ENCODE measurements at places on chromosomes 16 and 17.

- DNase-seq = peak; percentile 68
These were observed 13.4 kb upstream of the PLLP start for GRCh38 chr16:57297856-57298255.

DNA sequence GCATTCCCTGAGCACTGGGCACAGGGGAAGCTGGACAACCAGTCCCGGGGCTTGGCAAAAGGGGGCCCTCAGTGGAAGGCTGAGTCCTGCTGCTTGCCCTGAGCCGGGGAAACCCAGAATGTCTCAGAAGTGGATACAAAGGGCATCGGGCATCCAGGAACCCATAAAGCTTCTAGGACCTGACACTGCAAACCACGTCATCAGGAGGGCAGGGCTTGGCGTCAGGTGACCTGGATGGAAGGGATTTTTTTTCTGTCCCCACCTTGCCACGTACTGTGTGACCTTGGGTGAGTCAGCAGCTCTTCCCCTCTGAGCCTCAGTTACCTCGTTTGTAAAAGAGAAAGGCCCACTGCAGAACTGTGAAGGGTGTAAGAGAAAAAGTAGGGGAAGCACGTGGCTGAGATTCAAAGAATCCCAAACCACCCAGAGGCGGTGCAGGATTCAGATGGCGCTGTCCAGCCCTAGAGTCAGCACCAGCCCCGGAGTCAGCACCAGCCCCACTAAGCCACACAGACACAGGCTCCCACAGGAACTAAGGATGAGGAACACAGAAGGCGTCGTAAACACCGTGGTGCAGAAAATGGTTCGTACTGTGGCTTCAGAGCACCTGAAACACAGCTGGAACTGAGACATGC lies 53.7 kb downstream of the C16orf95 start:
- no peak for DNase-seq

- no peak for DNase-seq
These were observed 194.6 kb downstream of the STX8 start for GRCh38 chr17:9381068-9381467.

- no peak for DNase-seq
These were observed 78.2 kb downstream of the CRISPLD2 start for GRCh38 chr16:84897911-84898377.

GRCh38 chr16:4474192-4474961 lies at the start of gene NMRAL1:
TSS of gene NMRAL1 (minus strand) at chr16:4474625. CDS start at chr16:4474132, 493 bp downstream.
- peak; percentile 93 for DNase-seq

- no peak for DNase-seq
These were observed 442.6 kb downstream of the SHISA9 start for GRCh38 chr16:13344001-13344400.

GRCh38 chr16:49675413-49675812 lies 180.5 kb downstream of the ZNF423 start:
- no peak for DNase-seq

DNA sequence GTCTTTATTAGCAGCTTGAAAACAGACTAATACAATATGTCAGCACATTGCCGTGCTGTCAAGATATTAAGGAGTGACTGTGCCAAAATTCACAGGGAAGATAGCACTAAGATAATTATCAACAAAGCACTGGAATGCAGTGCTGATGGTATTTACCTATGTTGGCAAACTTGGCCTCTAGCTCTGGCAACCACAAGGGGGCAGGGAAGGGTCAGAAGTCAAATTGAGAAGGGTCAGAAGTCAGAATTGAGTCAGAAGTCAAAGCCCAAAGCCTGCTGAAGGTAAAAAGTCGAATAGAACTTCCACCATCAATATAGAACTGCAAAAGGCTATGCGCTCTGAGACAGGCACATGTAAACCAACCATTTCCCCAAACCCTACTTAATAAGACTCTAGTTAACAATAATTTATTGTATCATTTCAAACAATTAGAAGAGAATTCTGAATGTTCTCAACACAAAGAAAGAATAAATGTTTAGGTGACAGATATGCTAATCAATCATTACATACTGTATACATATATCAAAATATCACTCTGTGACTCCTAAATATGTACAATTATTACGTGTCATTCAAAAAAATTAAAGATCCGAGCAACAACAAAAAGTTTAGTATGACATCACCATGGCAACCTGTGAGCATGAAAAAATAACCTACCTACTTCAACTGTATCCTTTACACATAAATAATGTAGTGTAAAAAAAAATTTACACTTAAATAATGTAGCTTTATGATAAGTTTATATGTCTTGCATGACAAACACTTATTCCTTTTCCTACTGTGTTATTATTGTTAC lies 916.1 kb downstream of the KCNJ2 start:
- DNase-seq = no peak

GRCh38 chr17:27741971-27742575 lies 58.3 kb downstream of the NOS2 start:
- no peak for DNase-seq

GRCh38 chr17:40597556-40598300 lies 32.5 kb upstream of the CCR7 start:
- no peak for DNase-seq

- DNase-seq = no peak
These were observed 51.5 kb downstream of the NOL11 start for GRCh38 chr17:67769231-67769630.

GRCh38 chr17:36869441-36869840 lies 67.8 kb upstream of the LHX1 start:
- DNase-seq = no peak

DNA sequence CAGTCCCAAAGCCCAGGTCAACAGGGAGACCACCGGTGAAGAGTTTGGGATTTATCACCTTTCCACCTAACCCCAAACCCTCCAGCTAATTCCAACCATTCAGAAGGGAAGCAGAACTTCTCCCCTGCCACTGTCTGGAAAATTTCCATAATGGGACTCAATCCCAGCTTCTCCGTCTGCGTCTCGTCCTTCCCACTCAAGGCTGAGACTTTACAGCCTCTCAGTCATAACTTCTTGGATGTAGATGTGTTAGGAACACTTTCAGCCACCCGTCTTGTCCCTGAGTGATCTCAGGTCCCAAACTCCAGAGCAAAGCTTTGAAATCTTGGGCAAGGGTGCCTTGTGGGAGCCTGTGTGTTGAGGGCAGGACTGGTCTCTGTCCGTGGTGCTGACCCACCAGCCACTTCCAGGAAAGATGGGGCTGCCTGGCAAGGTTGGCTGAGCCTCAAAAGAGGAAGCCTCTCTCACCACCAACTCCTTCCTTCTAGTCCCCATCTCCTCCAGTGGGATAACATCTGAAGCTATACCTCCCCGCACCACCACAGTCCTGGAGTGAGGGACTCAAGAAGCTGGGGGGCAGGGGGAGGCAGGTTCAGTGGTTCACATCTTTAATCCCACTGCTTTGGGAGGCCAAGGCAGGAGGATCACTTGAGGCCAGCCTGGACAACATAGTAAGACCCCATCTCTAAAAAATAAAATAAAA lies 9.3 kb downstream of the GAS2L2 start:
- DNase-seq = peak; percentile 34

DNA sequence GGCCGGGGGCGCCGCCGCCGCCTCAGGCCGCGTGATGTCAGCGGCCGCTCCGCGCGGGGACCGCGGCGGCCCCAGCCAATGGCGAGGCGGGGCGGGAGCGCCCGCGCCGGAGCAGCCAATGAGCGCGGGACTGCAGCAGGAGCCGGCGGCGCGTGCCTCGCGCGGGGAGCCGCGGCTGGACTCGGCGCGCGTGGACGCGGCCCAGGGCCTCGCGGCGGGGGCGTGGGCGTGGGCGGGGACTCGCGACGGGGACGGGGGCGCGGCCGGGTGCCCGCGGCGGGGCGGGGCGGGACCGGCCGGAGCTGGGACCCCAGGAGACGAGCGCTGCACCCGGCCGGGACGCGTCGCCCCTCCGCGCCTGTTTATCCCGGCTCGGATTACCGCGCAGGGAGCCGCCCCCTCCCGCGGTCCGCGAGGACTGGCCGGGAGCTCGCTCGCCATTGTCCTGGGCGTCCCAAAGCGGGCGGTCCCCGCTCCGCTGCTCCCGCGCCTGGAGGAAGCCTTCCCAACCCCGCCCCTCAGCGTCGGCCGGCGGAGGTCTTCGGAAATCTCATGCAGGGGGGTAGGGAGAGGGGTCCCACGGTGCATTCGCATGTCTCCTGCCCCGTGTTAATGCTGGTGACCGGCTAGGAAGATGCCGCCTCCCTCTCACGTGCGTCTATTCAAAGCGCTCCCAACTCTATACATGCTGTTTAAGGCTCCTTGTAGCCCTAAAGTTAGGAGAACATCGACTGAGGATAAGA lies at the start of gene RNF157:
Gene RNF157, minus strand, starts transcription at position 33 of the 743 bp plus-strand sequence. CDS start 253 bp downstream, outside the sequence.
- peak; percentile 73 for DNase-seq

DNA sequence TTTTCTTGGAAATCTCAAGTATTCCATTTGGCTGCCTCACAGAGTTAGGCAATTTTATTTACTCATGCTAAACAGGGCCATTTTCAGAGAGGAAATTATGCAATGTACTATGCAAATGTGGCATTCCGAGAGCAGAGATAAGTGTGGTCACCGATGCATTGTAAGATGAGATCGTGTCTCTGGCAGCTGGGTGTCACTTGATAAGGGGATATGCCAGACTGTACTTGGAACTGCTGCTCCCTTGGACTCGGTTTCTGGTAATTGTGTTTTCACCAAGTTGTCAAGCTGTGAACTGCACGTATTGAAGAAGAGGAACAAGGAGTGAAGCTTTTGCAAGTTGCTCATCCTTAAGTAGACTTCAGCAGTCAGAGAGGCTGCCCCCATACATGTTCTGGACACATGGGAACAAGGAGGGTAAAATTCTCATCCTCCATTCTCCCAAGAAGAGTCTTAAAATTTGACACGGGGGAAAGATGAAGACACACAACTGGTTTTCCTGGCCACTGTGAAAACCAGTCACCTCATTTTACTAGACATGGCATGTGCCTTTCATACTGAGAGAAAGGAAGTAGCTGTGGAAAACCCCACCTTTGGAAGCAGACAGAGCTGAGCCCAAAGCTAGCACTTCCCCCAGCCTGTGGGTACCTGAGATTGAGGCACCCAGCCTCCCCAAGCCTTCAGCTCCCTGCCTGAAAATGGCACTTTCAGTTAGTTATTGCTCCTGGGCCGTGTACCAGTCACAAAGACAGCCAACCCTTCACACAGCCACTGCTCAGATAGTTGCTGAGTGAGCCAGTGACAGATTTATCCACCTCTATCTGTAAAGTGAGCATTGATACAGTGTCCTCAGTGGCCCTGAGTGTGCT lies 150.7 kb downstream of the SOCS1 start:
- DNase-seq = peak; percentile 67

- DNase-seq = no peak
These were observed 113.4 kb downstream of the PITPNC1 start for GRCh38 chr17:67490471-67490870.

- no peak for DNase-seq
These were observed 16.3 kb downstream of the CAVIN1 start for GRCh38 chr17:42406615-42407288.

GRCh38 chr17:69064001-69064400 lies 3.3 kb upstream of the ABCA9 start:
- no peak for DNase-seq

GRCh38 chr17:73492125-73492820 lies 152.0 kb downstream of the SDK2 start:
- no peak for DNase-seq

GRCh38 chr17:51224402-51225262 lies 35.2 kb downstream of the MBTD1 start:
- DNase-seq = no peak

- DNase-seq = peak; percentile 58
These were observed 44.0 kb downstream of the TUBD1 start for GRCh38 chr17:59848778-59849177.

- no peak for DNase-seq
These were observed 704 bp downstream of the ASIC2 start for GRCh38 chr17:33292201-33292980.

- DNase-seq = peak; percentile 29
These were observed 3.2 kb downstream of the DPEP1 start for GRCh38 chr16:89616623-89617022.

DNA sequence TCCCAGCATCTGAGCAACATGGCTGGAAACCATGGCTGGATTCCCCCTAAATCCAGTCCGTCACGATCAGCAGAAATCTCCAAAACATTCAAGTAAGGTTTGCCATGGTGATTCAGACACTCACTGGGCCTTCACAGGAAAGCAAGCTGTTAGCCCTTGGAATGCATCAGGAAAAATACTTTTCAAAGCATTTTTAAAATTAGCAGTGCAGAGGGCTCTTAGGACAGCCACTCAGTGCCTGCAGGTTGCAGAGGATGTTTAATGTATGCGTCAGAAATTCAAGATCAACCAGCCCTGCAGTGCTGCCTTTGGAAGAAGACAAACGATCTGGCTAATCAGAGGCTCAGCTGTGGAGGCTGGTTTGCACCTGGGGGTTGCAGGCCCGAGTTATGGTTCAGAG lies 50.3 kb downstream of the FOXL1 start:
- no peak for DNase-seq

- DNase-seq = no peak
These were observed 7.4 kb downstream of the ZNF750 start for GRCh38 chr17:82832411-82832810.

GRCh38 chr16:83301971-83302370 lies 505.8 kb upstream of the HSBP1 start:
- DNase-seq = no peak

DNA sequence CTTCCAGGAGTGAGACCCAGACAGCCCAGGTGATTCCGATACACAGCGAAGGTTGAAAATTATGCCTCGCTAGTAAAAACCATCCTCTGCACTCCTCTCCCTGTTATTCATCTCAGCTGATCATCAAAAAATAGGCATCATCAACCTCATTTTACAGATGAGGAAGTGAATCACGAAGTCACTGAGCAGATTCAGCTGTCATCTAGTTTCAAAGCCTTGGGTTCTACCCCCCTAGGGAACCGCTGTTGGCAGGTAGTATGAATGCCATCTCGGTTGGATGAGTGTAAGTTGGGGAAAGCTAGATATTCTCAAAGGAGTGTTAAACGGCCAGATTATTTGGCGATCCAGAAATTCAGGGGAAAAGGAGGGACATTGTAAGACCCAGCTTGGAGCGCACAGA lies 2.0 kb downstream of the CRYM start:
- DNase-seq = no peak

GRCh38 chr17:50668025-50668837 lies 33.5 kb downstream of the ABCC3 start:
- DNase-seq = no peak

DNA sequence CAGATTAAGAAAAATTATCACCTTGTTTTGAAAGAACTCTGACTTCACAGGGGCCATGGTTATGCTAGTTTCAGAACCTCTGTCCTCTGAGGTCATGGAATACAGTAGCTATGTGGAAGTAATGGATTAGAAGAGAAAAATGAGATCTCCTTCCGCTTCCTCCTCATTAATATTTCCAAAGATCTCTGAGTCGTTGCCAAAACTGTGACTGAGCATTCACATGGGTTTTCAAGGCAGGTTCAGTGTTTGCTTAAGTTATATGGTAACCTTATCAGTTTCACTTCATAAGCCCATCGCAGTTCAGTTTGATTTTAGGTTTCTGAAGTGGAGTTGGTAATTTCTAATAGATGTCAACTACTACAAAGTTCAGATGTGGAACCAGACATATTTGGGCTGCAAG lies 321.2 kb upstream of the SOX9 start:
- no peak for DNase-seq

- no peak for DNase-seq
These were observed 18.8 kb downstream of the TNRC6A start for GRCh38 chr16:24748242-24748641.

DNA sequence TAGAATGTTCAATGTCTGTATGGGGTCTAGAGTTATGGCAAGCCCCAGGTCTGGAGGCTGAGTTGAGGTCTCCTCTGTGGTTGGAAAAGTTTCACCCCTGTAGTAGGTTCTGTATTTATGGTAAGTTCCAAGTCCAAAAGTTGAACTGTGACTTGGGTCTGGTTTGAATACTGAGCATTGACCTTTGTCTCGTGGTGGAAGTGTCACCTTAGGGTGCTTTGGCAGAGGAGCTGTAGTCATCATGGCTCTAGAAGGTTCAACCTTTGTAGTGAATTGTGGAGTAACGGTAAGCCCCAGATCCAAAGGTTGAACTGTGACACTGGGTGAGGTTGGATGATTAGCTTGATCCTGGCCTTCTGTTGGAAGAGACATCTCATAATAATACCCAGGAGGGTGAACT lies 17.6 kb downstream of the RDM1 start:
- DNase-seq = no peak

Data from activated CD4-positive, alpha-beta memory T cell treated with anti-CD3 and anti-CD28 coated beads, Interleukin-2, amount 10 ng/mL, durations not matched to agents 7 days and 5 days (primary cell).